ENCODE measurements at places on chromosomes 6 and 20.

DNA sequence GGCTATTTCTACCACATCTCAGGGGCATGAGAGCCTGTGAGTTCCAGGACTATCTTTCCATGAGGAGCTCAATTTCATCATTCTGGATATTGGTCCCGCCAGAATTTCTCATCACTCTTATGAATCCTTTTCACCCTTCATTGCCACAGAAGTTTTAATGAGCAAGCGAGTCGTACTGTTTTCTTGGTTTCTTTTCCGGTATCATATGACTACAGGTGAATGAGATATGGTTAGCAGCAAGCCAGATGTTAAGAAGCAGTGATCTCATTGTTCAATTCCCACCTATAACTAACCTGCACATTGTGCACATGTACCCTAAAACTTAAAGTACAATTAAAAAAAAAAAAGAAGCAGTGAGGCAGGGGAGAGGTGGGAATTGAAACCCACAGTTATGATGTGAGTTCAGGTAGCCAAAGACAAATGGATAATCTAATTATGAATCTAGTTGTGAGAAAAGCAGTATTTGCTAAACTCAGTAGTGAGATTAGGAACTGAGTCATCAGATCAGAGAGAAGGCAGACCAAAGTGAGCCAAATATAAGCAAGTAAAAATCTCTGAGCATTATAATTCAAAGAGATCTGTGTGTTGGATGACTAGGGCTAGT is 78.0 kb upstream of the ELOVL5 start:
- DNase-seq, result no peak

DNA sequence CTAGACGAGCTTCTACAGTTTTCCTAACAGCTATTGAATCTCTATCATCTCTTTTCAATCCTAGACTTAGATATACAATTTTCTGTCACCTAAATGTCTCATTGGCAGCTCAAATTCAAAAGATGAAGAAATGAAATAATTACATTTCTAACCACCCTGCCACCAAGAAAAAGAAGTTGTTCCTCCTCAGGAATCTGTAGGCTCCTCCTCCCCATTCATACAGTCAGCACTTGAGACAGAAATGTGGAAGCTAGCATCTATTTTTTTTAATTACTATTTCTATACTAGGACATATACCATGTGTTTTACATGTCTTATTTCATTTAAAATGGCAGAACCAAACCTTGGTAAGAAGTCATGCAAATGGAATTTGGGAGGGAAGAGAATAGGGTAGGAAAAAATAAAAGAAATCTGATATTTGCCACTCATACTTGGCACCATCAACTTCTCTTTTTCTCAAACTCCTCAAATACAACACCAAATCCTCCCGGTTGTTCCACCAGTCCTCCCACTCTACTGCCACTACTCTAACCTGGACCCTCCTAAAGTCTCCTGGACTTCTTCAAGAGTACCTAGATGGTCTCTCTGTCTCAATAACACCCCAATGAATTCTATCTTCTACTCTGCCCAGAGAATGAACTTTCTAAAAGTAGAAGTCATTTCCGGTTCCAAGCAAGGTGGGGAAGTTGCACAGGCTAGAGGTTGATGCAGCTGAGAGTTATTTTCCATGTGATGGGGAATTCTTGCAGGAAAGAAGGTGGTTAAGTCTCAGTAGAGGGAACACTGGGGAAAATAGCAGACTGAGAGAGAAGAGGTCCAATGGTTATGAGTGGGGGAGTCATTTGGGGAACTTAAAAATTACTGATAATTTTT is 54.1 kb downstream of the ATXN1 start:
- no peak for DNase-seq

DNA sequence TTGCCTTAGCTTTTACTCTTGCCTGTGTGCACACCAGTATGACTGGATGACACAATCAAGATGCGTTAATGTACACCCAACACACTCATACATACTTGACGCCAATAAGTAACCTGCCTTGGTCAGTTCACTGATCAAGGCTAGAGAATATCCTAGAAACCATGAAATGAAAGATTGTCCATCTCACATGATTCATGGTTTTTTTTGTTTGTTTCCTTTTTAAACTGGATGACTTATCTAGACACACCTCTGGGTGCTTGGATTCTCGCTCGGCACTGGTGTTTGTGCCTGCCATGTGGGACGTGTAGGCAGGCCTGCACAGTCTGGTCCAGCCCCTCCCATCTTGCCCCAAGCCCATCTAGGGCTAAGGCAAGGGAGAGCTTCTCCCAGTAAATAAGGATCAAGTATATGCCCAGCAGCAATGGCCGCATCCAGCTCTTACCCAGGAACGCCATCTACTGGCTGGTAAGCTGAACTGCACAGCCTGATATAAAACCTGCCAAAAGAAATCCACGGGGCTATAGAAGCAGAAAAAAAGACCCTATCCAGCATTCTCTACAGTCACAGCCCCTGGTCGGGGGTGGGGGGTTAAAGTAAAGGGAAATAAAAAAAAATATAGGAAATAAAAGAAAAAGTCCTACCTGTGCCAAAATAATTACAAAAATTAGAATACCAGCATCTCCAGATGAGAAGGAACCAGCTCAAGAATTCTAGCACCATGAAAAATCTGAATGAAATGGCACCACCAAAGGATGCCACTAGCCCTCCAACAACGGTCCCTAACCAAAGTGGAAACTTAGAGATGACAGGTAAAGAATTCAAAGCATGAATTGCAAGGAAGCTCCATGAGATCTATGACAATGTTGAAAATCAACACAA is 73.3 kb downstream of the OTOR start:
- peak; percentile 9 for DNase-seq

- no peak for DNase-seq
These were observed 2.3 kb upstream of the BTN2A1 start for GRCh38 chr6:26455357-26455970.

- no peak for DNase-seq
These were observed 5.3 kb upstream of the ADGRF5 start for GRCh38 chr6:46927066-46927465.
